ENCODE measurements at places on chromosomes 6 and 20.

- DNase-seq: no peak
These were observed 2.6 kb upstream of the ZKSCAN3 start for GRCh38 chr6:28347119-28347518.

DNA sequence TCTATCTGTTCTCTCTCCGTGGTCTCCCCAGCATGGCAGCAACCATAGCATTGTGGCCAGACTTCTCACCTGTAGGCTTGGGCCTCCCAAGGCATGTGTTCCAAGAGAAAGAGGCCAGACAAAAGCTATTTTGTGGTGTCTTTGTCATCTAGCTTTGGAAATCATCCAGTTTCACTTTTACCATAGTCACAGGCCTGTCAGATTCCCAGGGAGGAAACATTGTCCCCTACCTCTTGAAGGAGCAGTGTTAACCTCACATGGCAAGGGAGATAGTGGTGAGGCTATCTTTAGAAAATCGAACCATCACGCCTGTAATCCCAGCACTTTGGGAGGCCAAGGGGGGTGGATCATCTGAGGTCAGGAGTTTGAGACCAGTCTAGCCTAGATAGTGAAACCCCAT lies 42.3 kb upstream of the RALGAPA2 start:
- DNase-seq: no peak

DNA sequence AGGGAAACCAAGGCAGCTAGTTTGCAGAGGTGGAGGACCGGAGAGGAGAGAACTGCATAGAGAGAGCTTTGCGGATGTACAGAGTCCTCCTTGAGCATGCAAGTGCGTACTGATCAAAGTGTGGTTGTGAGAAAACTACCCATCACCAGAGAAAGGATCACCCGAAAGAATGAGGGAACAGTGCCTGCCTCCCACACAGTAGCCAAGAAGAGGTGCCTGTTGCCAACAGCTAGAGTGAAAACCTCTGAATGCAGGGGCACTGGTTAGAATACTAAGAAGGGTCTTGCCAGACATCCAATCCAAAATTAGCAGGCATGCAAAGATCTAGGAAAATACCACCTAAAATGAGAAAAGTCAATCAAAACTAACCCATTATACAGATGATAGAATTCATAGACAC lies 166.6 kb upstream of the AKAP12 start:
- no peak for DNase-seq

DNA sequence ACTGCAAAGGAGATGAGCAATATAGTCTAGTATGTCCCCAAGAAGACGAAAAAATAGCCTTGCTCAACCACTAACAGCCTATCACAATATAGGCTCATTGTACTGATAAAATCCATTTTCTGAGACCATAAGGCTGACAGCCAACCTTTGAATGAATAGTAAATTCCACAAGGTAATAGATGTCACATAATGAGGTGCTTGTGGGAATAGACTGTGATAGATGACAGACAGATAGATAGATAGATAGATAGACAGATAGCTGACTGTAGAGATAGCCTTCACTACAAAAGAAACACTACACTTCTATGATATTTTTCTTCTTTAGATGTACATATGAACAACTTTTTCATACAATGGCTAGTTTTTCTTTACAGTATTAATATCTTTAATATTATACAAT lies 760.3 kb upstream of the NRSN1 start:
- DNase-seq: no peak

DNA sequence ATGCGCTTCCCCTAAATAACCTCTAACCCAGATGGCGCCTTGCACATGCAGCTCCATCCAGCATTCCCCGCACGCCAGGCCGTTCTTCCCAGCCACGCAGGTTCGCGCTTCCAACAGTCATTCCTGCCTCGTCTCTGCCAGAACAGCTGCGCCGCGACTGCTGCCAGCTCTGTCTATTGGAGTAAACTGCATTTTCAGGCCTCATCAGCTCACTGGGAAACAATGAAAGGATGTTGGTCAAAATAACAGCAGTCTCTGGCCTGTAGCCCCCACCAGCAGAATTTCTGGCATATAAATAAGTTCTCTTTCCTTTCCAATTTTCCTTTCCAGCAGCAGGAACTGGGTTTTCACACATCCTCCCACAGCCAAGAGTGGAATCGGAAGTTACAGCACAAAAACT lies 14.6 kb downstream of the NRSN1 start:
- DNase-seq: no peak

DNA sequence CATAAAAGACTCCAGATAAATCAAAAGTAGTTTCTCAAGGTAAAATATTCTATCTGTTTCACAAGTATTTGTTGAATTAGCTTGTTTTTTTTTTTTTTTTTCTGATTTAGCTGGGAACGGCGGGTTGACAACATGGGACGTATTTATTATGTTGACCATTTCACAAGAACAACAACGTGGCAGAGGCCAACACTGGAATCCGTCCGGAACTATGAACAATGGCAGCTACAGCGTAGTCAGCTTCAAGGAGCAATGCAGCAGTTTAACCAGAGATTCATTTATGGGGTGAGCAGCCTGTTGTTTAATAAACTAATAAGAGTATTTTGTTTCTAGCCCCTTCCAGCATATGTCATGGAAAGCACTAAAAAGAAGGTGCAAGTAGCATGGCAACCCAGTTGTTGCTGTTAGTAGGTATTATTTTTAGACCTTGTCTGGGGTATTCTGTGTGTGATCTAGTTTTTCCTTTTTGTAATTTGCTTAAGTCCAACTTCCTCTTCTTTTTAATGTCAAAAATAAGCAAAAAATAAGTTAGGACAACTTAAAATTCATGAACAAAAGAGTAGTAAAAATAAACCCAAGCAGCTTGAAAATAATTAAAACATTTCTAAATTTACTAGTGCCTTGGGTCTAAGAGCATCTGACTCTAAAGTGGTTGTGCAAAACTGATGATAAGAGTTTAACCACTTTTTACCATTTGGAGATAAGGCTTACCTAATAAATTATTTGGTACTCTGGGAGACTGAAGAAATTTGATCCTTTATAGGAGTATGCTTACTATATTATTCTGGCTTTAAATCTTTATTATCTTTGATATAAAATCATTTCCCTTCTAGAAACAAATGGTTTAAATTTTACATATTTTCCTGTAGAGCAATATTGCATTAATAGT lies 70.8 kb upstream of the DYNLRB1 start:
- no peak for DNase-seq

- DNase-seq: no peak
These were observed 95.6 kb downstream of the RAMACL start for GRCh38 chr6:166490671-166491500.

DNA sequence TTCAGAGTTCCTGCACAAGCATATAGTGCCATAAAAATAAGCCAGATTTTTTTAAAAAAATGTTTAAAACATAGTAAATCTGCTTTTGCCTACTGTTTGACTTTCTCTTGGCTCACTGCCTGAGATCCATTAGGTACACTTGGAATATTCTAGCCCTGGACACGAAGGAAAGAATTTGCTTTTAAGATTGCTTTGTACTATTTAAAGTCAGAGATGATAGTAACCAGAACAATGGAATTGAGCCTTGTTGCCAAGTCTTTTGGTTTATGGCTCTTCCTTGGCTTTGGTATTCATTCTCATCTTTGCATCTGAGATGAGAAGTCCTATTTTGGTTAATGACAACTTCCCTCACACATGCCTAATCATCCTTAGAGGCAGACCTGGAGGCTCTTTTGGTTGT lies 32.4 kb downstream of the CNR1 start:
- no peak for DNase-seq

GRCh38 chr6:36289281-36289878 lies 19.5 kb downstream of the PNPLA1 start:
- no peak for DNase-seq

DNA sequence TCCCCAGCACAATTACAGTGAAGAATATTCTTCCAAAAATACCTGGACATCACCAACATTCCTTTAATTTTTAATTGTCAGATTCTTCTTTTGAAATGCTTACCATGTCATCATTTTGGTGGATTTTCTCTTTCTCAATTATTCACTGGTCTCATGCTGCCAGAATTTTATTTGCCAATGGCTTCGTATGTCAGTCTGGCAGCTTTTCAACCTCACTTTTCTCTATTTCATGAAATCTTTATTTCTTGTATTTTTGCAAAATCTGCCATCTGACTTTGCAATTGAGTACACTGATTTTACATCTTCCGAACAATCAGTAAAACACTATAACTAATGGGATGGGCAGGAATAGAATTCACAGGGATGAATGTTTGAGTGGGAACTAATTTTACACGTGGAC lies 84.1 kb downstream of the BTBD9 start:
- no peak for DNase-seq

DNA sequence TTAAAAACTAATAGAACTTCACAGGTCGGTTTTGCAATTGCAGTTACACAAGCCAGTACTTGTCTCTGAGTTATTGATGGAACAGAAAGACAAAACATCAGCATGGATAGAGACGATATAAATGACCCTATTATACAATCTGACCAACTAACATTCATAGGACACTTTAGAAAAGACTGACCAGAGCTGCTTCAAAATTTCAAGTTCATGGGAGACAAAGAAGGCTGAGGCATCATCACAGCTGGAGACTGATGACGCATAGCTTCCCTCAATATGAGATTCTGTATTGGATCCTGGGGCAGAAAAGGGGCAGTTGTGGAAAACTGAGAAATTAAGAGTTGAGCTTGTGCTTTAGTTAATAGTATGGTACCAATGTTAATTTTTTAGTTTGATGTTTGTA lies 174.0 kb downstream of the THBS2 start:
- DNase-seq: no peak

DNA sequence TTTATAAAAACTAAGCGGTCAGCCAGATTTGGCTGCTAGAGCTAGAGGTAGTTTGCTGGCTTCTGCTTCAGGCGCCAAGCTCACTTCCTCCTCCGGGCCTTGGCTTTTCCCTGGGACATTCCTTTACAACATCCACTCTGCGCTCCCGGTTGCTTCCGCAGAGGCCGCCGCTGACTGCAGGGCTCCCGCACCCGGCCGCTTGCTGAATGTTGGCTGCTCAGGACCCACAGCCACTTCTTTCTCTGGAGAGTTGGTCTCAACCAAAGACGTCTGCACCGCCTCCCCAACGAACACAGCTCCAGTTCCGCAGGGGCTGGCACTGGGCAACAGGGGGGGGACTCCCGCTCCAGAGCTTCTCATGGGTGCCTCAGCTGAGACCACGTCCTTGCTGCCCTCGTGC lies 282.8 kb downstream of the TFAP2C start:
- DNase-seq: no peak

GRCh38 chr6:111788379-111789276 lies 84.6 kb downstream of the FYN start:
- no peak for DNase-seq

DNA sequence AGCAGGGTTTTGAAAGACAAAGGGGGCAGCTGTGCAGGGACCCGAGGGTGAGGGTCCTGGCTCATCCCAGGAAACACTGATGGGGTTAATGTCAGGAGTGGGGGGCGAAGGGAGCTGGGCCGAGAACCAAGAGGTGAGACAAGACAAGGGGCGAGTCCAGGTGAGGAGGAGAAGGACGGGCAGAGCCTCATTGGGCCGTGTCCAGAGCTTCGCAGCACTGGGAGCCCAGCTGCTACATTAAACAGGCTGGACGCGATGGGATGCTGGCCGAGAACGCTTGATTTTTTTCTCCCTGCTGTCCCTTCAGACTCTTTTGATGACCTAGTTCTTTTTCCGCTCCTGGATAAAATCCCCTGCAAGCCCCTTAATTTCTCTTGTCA lies 172.8 kb upstream of the SNX9 start:
- no peak for DNase-seq

DNA sequence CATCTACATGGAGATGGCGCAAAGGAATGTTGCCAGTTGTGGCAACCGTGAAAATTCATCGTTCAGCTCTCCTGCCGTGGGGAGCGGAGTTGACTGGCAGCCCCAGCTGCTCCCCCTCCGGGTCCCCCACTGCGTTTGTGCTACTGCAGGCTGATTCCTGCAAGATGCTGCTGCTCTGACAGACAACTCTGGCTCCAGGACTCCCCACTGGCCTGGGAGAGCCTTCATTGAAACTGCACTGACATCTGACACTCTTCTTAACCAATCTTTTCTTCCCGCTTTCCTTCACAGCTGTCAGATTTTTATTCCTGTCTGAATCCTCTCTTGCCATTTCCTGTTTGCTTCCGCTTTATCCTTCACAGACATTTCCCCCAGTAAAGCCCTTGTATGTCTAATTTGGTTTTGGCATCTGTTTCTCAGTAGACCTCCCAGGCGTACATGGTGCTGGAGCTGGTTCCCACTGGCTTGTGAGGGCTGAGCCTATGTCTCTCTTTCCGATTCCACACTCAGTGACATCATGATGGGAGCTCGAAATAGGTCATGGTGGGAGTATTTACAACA lies 9.5 kb upstream of the ATRN start:
- DNase-seq: no peak

GRCh38 chr6:57822896-57823358 lies 505.5 kb downstream of the PRIM2 start:
- no peak for DNase-seq

DNA sequence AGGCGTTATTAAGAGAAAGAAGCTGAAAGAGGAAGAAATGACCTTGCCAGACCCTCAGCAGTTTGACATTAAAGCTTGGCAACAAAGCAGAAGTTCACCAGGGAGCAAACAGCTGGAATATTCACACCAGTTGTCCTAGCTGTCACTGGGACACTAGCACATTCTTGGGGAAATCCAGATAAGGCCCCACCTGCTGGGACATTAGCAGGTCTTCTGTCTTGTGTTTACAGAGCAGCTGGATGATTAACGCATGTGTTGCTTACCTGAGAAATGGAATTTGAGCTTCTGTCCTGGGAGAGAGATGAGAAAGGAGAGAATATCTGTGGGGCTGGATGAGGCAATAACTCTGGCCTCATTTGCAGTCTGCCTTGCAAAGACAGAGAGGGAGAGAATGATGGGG lies 137.6 kb upstream of the RIN2 start:
- no peak for DNase-seq

- DNase-seq: no peak
These were observed 250.0 kb downstream of the EPM2A start for GRCh38 chr6:145485288-145485687.

- DNase-seq: no peak
These were observed 8.0 kb downstream of the PRDM13 start for GRCh38 chr6:99614430-99615186.

DNA sequence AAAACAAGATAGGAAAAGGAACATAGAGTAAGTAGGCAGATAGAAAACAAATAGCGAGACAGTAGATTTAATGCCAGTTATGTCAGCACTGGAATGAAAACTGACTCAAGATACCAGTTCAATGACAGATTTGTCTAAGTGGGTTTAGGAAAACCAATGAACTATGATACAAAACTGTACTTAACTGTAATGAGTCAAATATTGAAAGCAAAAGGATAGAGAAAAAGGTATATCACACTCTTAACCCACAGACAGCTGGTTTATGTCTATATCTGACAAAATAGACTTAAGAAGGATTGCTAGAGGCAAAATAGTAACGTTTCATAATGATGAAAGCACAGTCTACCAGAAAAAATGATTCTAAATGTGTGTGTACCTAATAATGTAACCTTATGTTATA lies 38.2 kb downstream of the ATRN start:
- DNase-seq: no peak

GRCh38 chr6:150906641-150907326 lies 41.3 kb downstream of the MTHFD1L start:
- DNase-seq: no peak

DNA sequence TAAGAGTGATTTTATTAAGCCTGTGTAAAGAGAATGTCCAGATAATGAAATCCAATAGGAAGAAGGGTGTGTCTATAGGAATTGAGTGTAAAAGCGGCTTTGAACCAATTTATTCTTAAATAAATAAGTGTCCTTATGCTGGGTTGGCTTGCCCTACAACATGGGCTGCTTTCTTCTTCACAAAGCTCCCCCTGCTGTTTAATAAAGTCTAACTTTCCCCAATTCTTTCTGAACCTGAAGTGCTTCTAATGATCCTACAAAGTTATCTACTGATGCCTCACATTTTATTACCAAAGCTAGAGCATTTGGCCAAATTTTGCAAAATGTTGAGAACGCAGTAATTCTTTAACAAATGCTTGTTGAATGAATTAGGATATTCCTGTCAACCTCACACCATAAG lies 36.3 kb upstream of the SIRT5 start:
- peak; percentile 71 for DNase-seq
